ENCODE measurements at places on chromosomes 5 and 9.
A peak's percentile ranks its signal among the peaks of the same experiment; 100 is the strongest.

GRCh38 chr5:32057187-32058096, 116.7 kb downstream of the GOLPH3 start:
- no peak for ATAC-seq

GRCh38 chr5:96690861-96691260, 28.7 kb downstream of the CAST start:
- ATAC-seq: no peak

GRCh38 chr5:72364171-72364570, 44.0 kb downstream of the PTCD2 start:
- no peak for ATAC-seq

- no peak for ATAC-seq
Observed at GRCh38 chr9:74236857-74237256, 260.3 kb upstream of the RORB start.

GRCh38 chr9:71901695-71902597, 9.0 kb downstream of the ABHD17B start:
- ATAC-seq: no peak

DNA sequence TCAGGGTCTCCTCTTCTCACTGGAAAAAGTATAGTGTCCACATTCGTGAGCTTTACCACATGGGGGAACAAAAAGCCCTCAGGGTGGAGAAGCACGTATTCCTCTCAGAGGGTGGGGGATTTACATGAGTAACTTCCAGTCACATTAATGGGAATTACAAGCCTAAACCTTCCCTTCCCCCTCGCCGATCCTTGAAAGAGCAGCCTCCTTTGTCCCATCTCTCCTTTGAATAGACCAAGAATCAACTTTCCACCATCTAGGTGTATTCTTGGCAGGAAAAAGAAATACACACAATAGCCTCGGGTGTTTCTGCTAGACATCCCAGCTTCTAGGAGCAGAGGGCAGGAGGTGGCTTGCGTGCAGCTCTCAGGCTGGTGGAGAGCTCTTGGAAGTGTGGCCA, 144.4 kb downstream of the ZNF462 start:
- ATAC-seq: no peak

DNA sequence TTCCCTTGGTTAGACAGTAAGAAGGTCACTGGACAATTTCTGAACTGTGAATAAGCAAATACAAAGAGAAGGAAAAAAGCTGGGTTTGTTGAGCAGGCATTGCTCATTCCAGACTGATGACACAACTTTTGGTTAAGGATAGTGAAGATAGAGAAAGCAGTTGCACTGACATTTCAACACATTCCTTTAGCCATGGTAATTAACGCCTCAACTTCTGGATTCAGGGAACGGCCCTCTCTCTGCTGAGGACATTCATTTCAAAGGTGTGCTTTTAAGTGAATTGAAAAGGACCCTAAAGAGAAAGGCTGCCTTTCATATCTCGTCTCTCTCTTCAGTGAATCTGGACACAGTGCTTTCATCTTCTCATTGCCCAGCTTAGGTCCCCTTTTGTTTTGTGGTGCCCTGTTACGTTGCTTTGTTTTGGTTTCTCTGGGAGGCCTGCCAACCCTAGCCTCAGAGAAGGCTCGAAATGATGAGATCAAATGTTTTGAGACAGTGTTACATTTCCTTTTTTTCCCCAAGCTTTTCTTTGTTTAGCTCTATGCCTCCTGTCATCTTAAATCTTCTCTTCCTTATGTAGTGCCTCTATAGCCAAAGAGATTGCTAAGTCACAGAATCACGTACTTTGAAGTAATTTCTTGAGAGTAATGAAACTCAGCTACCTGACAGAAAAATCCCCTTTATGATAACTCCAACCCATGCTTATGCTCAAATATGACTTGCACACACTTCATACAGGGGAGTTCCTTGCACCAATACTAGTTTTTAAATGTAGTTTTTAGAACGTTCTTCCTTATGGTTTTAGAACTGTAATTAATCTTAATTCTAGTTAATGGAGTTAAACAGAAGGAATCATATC, 94.4 kb upstream of the IFNE start:
- peak; percentile 41 for ATAC-seq

DNA sequence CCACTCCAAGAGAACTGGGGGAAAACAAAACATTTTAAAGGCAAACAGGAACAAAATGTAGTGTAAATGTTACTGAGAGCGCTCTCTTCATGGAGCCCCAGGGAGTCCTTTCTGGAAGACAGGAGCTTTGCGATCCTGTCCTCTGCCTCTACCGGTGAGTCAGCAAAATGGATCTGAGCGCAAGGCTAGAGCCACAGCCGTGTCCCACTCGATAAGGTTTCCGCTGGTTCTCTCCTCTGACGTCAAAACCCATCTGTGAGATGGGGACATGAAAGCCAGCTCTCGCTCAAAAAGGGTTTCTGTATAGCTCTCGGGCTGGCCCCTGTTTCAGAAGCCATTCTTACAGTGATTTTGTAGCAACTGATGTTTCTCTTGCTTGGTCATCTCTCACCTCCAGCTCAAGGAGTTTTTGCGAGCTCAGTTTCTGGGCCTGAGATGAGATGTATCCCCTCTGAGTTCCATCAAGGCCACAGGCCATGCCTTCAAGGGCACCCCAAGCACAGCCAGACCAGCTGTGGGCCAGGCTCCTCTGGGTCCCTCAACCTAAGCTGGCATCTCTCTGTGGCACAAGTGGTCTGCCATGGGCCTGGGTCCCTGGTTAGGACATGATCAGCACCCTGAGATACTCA, 101.6 kb downstream of the FSTL4 start:
- no peak for ATAC-seq

- ATAC-seq: no peak
Observed at GRCh38 chr5:53601570-53601969, 41.1 kb downstream of the NDUFS4 start.

- no peak for ATAC-seq
Observed at GRCh38 chr5:82812575-82812974, 264.6 kb downstream of the TMEM167A start.

GRCh38 chr9:89718651-89719050, 113.8 kb downstream of the GADD45G start:
- ATAC-seq: no peak
